Activated CD8-positive, alpha-beta memory T cell treated with anti-CD3 and anti-CD28 coated beads for 1 hour (primary cell): ENCODE measurements at places on chromosomes 16 and 17.

- DNase-seq, result no peak
These were observed 123.2 kb downstream of the PITPNC1 start for GRCh38 chr17:67500261-67500660.

- DNase-seq, result no peak
These were observed 2.7 kb upstream of the CCDC57 start for GRCh38 chr17:82215095-82215971.

- no peak for DNase-seq
These were observed 92.2 kb upstream of the AMZ2 start for GRCh38 chr17:68155692-68156091.

DNA sequence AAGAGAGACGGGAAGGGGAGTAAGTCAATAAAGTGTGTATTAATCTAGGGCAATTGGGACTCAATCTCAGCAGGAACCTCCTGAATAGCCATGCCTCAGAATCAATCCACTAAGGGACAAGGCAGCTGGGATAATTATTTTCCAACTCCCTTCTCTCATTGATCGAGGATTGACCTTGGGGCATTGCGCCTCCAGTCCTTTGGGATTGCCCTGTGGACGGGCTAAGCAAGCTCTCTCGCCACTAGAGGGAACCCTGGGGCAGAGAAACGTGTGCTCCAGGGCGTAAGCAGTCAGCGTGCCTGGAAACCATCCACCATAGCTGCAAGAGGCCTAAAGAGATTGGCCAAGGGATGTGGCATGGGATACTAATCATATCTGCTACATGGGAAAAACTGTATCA lies 53.9 kb upstream of the ERCC4 start:
- no peak for DNase-seq

DNA sequence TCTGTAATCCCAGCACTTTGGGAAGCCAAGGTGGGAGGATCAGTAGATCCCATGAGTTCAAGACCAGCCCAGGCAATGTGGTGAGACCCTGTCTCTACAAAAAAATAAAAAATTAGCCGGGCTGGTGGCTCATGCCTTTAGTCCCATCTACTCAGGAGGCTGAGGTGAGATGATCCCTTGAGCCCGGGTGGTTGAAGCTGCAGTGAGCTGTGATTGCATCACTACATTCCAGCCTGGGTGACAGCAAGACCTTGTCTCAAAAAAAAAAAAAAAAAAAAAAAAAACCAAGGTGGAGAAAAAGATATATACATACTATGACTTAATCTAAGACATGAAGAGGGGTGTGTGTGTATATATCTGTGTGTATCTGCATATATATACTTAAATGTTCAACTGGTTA lies 26.7 kb downstream of the BBS2 start:
- DNase-seq, result no peak

GRCh38 chr17:20087538-20088250 lies 78.5 kb downstream of the SPECC1 start:
- DNase-seq, result no peak

DNA sequence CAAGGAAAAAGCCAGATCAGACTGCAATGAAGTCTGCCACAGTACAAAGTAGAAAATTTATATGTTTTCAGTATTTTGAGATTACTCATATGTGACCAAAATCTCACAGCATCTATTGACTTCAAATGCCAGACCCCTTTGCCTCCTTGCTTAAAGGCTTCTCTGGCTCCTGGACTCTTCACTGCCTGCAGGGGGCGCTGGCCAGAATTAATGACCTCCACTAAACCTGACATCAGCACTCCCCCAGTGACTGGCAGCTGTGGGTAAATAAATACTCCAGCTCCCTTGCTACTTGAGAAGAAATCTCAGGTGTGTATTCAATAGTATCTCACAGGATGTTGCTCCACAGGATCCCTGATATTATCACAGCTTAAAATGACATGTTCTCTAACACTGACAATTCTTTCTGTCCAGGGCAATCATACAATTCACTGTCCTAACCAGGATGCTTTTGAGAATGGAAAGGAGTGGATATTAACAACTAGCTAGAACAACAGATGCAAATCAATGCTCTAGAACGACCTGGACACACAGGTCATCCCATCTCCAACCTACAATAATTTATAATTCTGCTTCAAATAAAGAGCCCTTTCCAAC lies 4.0 kb downstream of the BECN1 start:
- peak; percentile 40 for DNase-seq

GRCh38 chr17:46097497-46097896 lies 95.7 kb downstream of the KANSL1 start:
- no peak for DNase-seq

- no peak for DNase-seq
These were observed 99.9 kb downstream of the OR1D5 start for GRCh38 chr17:2963332-2964027.

GRCh38 chr17:70296456-70296855 lies 127.1 kb downstream of the KCNJ2 start:
- no peak for DNase-seq

- peak; percentile 32 for DNase-seq
These were observed 12.9 kb downstream of the P2RX5 start for GRCh38 chr17:3683054-3683511.

DNA sequence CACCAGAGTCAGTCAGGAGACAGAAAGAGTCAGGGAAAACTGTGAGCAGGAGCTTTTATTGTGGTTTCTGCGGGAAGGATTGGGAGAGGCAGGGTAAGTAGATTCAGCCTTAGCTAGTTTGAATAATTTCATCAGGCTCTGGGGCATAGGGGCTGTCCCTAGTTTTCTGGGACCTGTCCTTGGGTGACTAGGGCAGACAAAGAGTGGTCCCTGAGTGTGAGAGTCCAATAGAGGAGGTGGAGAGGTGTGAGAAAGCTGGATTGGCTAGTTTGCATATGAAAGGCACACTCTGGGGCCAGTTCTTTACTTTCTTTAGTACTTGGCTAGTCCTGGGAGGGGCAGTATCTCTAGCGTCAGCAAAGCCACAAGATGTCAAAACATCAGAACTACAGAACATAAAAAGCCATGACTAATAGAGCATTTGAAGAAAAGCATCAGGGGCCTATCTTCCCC lies 255.6 kb downstream of the HS3ST3A1 start:
- no peak for DNase-seq

DNA sequence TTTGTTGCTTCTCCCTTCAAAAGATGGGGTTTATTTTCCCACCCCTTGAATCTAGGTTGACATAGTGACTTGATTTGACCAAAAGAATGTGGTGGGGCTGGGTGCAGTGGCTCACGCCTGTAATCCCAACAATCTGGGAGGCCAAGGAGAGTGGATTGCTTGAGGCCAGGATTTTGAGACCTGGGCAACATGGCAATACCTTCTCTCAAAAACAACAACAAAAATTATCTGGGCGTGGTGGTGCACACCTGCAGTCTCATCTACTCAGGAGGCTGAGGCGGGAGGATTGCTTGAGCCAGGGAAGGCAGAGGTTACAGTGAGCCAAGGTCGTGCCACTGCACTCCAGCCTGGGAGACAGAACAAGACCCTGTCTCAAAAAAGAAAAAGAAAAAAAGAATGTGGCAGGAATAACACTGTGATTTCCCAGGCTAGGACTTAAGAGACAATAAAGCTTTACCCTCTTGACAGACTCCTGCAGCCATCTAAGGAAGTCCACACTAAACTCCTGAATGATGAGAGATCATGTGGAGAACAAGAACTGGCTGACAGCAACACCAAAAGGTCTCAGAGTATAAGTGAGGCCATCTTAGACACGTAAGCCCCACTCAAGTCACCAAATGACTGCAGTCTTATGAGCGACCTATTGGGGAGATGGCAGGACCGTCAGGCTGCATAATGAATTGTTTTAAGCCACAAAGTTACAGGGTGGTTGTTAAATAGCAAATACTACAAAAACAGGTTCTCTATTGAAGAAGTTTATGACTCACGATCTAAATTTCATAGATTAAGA lies 37.0 kb downstream of the FBXL20 start:
- no peak for DNase-seq

DNA sequence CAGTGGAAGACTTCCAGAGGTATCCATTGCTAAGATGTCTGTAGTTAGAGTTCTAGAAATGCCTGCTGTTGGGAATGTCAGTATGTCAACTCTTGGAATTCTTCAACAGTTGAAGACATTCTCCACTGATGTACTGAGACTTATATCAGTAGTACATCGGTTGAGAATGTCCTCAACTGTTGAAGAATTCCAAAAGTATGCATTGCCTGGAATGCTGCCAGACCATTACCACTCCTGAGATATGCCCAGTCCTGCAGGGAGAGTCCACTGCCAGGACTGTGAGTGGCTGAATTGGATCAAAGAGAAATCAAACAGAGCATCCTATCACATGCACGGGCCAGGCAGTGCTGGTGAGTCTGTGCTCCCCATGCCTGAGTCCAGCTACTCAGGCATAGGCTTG lies 42.0 kb downstream of the IL21R start:
- DNase-seq, result no peak

- DNase-seq, result no peak
These were observed 1207.5 kb upstream of the GOT2 start for GRCh38 chr16:59941594-59941993.

GRCh38 chr16:67539691-67540635 lies 11.3 kb downstream of the RIPOR1 start:
- DNase-seq, result no peak

DNA sequence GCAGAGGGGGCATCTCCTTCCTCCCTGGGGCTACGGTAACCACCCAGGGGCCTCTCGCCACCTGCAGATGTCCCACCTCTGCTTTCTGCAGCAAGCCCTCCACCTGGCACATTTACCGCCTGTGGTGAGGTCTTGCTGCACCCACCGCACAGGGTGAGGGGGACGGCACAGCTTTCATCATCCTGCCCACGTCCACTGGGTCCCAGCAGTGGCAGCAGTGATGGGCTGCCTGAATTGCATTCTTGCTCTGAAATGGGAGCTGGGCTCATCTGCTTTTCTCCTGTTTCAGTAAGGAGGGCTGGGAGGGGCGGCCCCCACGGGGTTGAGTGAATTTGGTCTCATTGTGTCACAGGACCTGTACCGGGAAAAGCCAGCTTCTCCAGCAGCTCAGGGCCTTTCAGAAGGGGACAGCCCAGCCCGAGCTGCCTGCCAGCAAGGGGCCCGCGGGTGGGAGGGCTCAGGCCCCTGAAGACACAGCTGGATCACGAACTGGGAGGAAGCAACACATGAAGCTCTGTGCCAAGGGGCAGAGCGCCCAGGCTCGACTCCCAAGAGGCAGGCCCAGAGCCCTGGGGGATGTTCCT lies 12.7 kb downstream of the DNAAF8 start:
- no peak for DNase-seq

DNA sequence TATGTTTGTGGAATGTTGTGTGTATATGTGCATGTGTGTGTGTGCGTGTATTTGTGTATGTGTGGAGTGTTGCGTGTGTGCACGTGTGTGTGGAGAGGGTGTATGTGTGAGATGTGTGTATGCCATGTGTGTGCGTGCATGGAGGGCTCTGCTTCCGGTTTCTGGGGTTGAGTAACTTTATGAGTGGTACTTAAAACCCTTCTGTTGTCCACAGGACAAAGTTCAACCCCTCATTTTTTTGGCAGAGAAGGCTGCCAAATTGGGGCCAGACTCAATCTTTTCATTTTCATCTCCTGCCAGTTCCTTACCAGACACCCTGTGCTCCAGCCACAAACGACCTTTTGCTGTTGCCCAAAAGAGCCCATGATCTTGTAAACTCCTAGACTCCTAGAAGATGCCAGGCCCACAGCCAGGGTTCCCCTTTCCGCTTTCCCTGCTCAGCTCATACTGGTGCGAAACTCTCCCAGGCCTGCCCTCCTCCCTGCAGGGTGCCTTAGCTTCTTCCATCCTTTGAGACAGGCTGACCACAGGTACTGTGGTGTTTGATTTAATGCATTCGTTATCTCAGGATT lies 100.2 kb downstream of the CMIP start:
- no peak for DNase-seq

GRCh38 chr16:31508706-31509195 lies 560 bp upstream of the RUSF1 start:
- no peak for DNase-seq

- no peak for DNase-seq
These were observed 31.7 kb downstream of the ADCY7 start for GRCh38 chr16:50298075-50298460.

GRCh38 chr16:53043986-53044601 lies 8.6 kb downstream of the CHD9NB start:
- no peak for DNase-seq

- no peak for DNase-seq
These were observed 15.1 kb downstream of the SOCS1 start for GRCh38 chr16:11240636-11241473.

GRCh38 chr17:39926135-39926587 lies 1.2 kb downstream of the ORMDL3 start:
- no peak for DNase-seq
